ENCODE measurements at places on chromosomes 6 and 20.

DNA sequence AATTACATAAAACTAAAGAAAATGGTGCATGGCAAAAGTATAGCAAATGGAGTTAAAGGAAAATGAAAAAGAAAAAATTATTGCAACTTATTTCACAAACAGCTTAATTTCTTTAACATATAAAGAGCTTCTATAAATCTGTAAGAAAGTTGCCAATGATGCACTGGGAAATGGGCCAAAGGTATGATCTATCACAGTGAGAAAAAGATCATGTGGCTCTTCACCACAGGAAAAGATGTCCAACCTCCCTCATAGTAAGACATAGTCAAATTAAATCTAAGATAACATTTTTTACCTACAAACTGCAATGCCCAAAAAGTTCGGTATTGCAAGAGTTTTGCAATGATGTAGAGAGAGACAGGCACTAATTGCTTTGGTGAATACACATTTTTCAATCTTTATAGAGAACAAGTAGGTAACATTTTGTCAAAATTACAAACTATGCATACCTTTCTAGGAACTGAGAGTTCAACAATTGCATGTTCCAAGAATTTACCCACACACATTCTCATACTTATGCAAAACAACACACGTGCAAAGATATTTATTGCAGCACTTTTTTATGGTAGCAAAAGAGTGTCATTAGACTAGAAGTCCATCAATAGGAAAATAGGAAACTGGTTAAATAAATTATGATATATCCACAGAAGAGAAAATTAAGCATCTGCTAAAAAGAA is 372.6 kb downstream of the QKI start:
- no peak for DNase-seq

DNA sequence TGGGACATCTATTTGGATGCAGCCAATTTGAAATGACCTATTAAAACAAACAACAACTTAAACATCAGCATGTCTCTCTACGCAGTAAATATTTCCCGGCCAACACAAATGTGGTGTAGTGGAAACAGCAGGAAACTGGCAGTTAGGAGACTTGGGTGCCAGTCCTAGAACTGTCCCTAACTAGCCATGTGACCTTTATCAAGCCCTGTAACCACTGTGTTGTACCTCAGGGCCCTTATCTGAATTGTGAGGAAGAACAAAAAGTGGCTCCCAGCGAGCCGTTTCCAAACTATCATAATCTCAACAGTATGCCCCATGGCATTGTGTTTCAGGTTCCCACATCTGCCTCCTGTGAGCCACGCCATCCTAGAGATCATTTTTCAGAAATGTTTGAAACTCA is 124.5 kb downstream of the IMPG1 start:
- DNase-seq: no peak

- peak; percentile 85 for DNase-seq
These were observed 531.3 kb upstream of the JAG1 start for GRCh38 chr20:11204926-11205768.

DNA sequence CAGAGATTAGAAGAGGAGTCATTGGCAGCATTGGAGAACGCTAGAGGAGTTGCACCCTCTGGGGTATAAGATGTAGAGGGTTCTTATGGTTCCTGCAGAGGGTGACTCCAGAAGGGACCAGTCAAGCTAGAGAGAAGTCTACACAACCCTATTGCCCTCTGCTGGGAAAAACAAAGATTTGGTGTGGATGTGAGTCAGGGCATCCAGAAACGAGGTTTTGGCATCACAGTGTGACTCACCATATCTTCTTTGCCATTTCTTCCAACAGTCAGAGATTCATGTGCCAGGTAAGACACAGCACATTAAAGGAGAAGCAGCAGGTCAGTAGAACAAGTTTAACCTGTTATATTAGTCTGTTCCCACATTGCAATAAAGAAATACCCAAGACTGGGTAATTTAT is 598.8 kb downstream of the MAFB start:
- no peak for DNase-seq

DNA sequence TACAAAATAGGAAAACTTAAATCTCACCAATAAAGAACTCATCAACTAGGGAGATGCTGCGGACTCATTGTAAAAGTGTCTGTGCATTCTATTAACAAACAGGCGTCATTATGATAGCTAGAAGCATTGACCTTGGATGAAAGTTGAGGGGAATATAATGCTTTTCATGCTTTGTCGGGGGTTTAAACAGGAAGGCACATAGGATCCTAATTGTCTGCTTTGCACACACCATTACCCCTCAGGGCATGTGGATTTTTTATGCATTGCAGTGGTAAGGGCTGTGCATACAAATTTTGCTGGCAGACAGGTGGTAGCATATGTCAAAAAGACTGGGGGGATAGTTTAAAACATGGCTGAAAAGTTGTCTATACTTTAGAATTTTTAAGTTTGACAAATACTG is 447.9 kb upstream of the PLCB4 start:
- no peak for DNase-seq

GRCh38 chr20:3783068-3783489 is 1.8 kb upstream of the SPEF1 start:
- DNase-seq: no peak

GRCh38 chr20:21361266-21361665 is 36.1 kb downstream of the NKX2-4 start:
- no peak for DNase-seq

DNA sequence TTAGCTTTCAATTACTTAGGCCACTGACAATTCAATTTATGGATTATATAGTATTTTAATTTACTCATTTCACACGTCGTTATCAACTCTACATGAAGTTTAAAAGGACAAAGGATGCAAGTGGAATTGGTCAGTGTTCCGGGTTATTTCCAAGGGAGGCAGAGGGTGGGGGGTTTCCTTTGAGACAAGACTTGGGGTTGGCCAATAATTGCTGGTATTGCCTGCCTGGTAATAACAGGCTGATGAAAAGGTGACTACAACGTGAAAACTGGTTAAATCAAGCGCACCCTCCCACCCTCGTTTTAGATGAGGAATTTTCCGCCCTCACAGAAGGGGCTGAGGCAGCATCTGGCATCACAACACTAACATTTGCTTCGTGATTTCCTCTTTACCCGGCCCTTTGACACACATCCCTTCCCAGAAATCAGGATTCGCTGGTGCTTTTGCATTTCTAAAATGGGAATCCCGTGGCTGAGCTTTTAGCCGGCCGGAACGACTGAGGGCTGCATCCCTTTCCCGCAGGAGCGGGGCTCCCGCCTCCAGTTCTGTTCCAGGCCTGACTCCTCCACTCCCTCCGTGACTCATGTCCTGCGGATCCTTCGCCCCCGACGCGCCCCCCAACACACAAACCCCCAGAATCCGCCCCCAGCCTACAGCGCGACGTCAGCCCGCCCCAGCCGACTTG is 999 bp upstream of the PIM1 start:
- no peak for DNase-seq

- DNase-seq: no peak
These were observed 153.7 kb upstream of the OLIG3 start for GRCh38 chr6:137647762-137648447.

DNA sequence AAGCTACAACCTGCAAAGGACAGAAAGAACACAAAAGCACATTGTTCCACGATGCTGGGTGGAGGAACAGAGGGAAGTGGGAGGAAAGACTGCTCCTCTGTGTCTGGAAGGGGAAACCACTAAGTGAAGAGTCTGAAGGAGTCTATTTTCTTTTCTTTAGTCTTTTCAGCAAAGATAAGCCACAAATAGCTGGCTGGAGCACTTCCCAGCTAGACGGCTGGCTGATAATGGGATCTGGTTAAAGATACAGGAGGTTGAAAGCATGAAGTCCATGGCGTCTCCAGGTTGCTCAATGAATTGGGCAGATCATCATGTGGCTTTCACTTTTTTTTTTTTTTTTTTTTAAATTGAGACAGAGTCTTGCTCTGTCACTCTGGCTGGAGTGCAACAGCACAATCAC is 154.0 kb upstream of the KCNG1 start:
- no peak for DNase-seq

DNA sequence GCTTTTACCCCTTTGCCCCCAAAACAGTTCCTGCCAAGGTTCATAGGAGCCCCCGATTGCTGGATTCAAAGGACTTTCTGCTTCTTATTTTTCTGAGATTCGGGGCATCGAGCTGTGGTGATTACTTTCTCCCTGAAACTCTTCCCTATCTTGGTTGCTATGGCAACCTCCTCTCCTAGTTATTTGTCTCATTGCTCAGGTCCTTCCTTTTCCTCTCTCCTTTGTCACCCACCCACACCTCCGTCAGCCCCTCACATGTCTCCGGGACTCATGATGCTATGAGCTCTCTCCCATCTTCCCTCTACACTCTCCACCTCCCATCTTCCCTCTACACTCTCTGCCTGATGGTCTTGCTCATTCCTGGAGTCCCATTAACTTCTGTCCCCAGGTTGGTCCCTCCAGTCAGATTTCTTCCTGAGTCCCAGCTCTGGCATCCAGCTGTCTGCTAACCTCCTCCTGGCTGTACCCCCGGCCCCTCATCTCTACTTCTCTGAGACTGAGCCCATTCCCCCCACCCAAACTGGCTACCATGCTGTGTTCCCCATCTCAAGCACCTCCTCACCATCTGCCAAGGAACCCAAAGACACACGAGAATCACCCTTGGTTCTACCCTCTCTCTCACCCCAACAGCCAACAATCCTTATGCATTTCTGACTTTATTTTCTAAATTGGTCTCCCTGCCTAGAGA is 30.2 kb upstream of the NNAT start:
- DNase-seq: no peak

DNA sequence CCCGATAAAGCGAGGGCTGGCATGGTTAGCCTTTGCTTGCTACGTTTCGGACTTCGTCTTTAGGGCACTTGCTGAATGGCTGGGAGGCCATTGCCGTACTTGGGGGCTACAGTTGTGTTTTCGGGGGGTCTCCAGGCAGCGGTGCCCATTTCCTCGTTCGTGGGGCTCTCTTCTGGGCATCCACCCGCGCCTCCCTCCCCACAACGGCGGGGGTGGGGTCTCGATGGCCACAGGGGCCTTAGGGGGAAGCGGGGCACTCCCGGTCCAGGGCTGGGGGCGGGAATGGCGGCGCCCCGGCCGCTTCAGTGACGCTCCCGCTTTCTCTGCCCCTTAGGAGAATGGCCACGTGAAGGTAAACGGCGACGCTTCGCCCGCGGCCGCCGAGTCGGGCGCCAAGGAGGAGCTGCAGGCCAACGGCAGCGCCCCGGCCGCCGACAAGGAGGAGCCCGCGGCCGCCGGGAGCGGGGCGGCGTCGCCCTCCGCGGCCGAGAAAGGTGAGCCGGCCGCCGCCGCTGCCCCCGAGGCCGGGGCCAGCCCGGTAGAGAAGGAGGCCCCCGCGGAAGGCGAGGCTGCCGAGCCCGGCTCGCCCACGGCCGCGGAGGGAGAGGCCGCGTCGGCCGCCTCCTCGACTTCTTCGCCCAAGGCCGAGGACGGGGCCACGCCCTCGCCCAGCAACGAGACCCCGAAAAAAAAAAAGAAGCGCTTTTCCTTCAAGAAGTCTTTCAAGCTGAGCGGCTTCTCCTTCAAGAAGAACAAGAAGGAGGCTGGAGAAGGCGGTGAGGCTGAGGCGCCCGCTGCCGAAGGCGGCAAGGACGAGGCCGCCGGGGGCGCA is 2.4 kb downstream of the MARCKS start:
- DNase-seq: no peak

- no peak for DNase-seq
These were observed 210.5 kb downstream of the MOXD1 start for GRCh38 chr6:132190815-132191175.

DNA sequence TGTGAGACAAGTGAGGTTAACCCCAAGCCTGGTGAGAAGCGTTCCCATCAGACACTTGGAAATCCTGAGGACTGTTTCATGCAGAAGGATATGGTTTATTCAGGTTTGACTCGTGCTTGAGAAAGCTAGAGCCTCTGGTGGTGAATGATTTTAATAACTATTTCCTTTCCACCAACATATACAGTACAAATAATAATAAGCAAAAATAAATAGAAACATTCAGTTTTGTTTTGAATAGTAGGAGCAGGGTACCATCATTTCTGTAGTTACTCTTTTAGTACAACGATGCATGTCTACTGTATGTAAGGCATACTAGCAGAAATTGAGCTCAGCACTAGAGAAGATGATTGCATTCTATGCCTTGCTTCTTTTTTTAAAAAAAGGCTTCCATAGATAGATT is 33.5 kb downstream of the PLG start:
- no peak for DNase-seq

GRCh38 chr20:40506537-40506939 is 182.5 kb downstream of the MAFB start:
- DNase-seq: no peak

GRCh38 chr20:30985386-30985785 is 272.1 kb upstream of the DEFB115 start:
- DNase-seq: no peak

GRCh38 chr20:31842471-31843157 is 2.8 kb downstream of the FOXS1 start:
- no peak for DNase-seq

DNA sequence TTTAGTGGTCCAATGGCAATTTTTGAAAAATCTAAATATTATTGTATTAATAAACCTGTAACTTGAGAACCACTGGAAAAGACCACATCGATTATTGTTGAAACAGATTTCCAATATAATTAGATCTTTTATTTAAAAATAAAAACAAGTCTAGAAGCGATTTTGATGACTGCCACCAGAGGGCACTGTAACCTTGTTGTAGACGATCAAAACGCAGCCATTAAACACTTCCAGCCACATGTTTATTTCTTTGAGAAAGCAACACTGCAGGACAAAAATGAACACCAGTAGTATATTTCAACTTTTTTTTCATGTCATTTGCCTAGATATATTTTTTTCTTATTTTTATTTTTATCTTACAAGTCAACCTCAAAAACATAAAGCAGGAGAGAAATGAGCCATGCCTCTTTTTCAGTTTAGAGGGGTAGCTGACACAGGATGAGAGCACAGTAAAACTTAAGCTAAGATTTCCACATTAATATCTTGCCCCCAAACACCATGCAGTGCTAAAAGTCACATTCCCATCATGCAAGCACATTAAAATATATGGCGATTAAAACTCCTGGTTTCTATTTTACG is 115.4 kb downstream of the OPRM1 start:
- DNase-seq: peak; percentile 33

DNA sequence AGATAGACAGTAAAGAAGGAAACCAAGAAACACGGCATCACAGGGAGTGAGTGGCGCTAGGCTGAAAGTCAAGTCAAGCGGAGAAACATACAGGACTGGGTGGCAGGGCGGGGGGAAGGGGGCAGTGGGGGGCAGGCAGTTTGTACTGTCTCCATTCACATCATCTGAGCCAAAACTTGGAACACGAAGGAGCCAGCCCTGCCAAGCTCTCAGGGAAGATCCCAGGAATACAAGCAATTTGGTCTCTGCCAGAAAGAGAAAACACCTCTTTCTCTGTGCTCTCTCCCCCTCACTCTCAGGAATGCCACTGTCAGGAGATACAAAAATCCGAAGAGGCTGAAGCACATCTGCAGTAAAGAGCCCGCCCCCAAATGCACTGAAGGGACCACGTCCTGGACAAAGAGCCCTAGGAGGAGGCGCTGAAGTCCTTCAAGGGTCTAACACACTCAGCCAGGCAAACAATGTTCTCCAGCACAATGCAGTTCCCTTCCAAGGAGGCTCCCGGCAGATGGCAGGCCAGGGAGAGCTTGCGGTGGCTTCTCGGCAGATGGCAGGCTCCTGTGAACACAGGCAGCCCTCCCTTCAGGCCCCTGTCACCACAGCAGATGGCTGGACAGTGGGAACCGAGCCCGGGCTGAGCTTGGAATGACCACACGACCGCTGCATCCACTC is 90.0 kb downstream of the ATP9A start:
- no peak for DNase-seq

- no peak for DNase-seq
These were observed 26.7 kb downstream of the KAT14 start for GRCh38 chr20:18164356-18164755.

All from Panc1 (cell line).